ENCODE measurements at places on chromosomes 5 and 9.
A peak's percentile ranks its signal among the peaks of the same experiment; 100 is the strongest.

DNA sequence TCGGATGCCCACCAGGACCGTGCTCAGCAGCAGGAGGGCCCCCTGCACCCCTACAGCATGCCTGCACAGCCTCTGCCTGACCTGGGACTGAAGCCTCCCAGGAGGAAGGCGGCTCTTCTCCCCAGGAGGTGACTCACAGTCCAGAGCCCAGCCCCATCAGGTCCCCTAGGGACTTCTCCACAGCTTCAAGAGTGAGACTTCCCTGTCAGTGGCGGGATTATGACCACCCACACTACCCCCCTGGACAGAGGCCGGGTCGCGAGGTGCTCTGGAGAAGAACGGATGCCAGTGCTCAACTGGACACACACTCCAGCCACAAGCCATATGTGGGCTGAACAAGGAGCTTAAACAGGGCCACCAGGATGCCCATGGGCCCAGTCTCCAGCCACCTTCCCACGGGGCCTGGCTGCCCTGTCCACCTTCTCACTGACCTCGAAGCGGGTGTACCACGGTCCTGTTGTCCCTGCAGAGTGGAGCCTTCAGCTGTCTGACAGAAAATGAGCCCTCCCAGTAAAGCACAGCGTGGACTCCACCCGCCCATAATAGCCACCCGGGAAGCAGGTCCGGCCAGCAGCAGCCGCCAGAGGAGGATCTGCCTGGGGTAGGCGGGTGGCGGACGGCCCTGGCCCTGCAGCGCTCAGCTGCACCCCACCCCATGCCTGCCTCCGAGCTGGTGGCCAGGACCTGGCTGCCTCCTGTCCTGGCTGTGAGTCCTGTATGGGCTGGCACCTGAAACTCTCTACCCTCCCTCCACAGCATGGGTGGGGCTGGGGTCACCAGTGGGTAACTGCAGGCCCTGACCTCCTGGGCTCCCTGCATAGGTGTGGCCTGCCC, 54.7 kb downstream of the SEMA4D start:
- DNase-seq, result no peak

DNA sequence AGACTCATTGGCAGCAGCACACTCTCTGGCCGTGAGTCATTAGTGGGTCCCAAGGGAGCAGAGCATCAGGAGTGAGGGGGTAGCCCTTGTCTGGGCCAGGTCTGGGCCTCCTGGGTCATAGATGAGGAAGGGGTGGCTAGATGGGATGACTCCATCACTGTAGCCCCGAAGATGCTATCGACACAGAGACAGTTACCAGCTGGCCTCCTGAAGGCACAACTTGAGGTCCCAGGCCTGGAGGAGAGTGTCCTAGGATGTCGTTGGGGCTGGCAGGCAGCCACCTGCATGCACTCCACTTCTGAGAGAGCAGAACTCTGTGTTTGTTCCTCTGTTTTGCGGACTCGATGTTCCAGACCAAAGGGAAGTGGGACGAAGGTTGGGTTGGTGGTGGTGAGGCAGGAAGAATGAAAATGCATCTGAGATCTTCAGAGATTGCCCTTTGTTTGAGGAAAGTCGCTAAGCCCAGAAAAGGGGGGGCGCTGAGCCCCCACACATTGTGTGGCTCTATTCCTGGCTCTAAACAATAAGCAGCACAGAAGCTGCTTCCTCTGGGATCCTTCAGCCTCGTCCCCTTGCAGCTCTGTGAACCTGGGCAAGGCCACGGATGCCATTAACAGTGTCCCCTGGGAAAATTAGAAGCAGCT, 4.7 kb downstream of the BTNL9 start:
- DNase-seq, result no peak

- no peak for DNase-seq
Measured at GRCh38 chr5:40734986-40735385, 20.8 kb downstream of the TTC33 start.

DNA sequence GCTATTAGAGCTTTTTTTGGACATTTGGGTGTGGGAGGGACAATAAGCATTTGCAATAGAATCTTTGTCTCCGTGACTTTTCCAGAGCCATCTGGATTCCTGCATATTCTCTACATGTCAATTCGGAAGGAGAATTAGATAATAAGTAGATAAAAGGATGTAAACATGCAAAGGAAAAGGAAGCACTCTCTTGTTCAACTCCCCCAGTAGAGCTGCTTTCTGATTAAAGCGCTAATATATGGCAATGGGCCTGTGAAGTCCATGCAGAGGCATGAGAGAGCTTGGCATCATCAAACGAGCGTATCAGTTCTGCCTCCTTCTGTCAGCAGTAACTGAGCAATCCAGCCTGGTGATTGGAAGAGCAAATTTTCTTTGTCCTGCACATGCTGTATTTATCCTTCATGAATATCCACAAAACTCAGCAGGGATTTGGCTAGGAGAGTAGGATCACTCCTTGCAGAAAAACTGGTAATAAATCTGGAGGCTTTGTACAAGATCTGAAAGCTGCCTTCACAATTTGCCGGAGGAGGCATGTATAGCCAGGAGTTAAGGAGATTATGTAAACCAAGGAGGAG, 1752.9 kb downstream of the MAT2B start:
- DNase-seq, result no peak

DNA sequence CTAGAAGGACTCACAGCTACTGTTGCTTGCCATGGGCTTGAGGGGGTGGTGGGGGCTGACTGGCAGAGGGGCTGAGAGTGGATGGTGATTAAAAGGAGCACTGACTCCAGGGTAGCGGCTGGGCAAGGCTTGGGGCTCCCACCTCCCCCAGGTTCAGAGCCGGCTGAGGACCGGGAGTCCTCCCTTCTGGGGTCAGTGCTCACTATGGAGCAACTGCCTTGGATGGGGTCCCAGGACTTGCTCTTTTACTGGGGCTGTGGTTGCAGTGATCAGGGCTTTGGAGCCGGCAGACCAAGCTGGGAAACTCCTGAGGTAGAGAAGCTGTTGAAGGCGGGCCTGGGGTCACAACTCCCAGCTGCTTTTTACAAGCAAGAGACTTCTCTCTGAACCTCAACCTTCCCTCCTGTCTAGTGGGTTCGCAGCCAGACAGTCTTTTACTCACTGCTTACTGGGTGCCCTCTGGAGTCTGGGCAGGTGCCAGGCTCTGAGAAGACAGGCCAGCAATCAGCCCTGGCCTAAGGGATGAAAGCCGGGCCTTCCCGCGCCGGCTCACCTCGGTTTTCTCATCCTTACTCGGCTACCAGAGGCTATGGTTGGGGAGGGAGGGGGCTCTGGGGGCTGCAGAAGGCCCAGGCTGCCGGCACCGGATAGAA, 795 bp upstream of the ASS1 start:
- DNase-seq, result no peak

GRCh38 chr9:125674981-125675973, 31.7 kb downstream of the MAPKAP1 start:
- DNase-seq, result no peak

DNA sequence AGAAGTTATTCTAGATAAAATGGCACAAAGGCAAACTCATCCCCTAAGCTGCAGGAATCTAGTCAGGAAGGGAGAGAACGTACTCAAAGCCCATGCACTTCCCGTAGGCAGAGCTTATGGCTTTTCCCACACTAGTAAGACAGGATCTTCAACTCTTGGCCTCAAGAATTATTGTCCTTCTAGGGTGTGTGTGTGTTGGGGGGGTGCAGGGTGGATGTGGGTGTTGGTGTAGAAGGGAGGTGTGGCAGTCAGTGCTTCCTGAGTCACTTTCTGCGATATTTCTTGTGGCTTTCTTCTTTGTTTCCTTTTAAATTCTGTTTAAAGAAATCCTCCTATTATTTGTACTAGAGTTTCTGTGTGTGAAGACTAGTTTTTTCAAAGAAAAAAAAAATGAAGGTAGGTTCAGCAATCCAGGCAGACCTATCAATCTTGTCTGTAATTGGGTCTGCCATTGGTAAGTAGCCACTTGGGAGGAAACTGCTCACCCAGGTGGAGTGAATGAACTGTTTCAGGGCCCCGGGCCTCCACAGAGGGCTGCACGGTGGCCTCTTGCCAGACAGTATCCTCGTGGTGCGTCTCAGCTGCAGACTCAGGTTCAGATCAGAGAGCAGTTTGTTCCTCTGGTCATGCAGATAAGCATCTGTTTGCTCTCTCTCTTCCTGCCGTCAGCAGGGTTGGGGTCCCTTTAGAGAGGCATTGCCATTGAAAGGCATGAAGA, 131.9 kb downstream of the NPR3 start:
- no peak for DNase-seq

- DNase-seq, result no peak
Measured at GRCh38 chr5:138955013-138955660, 80.0 kb upstream of the LRRTM2 start.

GRCh38 chr9:71638627-71639026, 129.7 kb downstream of the CEMIP2 start:
- DNase-seq, result no peak

- DNase-seq, result no peak
Measured at GRCh38 chr5:158463188-158463587, 604.2 kb upstream of the CLINT1 start.

DNA sequence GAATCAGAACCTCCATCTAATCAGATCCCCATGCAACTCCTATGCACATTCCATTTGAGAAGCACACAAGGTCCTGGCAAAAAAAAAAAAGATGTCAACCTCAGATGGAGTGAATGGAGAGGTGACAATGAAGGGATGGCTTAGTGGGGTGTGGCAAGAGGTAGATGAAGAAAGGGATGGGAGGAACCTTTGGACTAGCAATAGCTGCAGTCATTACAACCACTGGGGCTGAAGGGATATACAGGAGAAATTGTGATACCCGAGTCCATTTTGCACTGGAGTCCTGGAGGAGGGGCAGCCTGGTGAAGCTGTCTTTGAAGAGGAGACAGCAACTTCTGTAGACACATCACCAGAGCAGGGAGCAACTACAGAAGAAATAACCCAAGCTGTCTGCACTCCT, 219.6 kb downstream of the ENC1 start:
- DNase-seq, result no peak

GRCh38 chr5:58499941-58500340, 8.7 kb downstream of the GAPT start:
- no peak for DNase-seq

- no peak for DNase-seq
Measured at GRCh38 chr5:53944981-53945380, 365.4 kb downstream of the ARL15 start.

DNA sequence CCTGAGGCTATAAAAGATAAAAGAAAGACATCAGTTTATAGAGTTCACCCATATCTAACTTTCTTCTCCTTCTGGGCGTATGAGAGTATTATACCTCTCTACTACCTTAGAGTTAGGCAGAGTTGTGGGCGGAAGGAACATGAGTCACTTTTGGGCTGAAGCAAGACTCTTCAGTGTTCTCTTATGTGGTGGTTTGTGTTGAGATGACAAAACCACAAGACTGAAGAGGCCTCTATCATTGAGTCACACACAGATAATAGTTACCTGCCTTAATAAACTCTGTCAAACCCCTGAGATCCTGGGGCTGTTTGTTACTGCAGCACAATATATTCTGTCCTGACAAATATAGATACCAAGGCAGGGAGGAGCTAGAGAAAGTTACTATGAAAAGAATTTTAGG, 184.2 kb downstream of the EFNA5 start:
- DNase-seq, result no peak

GRCh38 chr5:87190687-87191086, 77.0 kb upstream of the RASA1 start:
- no peak for DNase-seq

DNA sequence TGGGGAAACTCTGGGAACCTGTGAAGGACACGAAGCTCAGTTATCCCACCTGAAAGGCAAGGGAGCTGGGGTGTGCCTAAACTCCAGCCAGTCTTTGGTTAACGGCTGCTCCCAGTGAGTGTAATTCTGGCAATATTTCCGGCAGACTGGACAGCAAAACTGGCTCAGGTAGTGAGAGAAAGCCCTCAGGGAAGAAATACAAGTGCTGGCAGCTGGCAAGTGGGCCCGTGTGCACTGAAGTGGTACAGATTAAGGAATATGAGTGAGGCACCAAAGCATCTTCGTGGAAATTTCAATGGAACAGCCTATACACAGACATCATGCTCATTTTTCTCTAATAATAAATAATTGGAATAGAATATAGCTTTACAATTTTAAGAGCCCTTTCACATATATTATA, 56.2 kb downstream of the ABHD17B start:
- no peak for DNase-seq

GRCh38 chr9:132742821-132743311, 72.6 kb downstream of the GTF3C4 start:
- DNase-seq, result peak; percentile 47

- DNase-seq, result no peak
Measured at GRCh38 chr5:73638344-73639095, 12.5 kb downstream of the ARHGEF28 start.

GRCh38 chr9:31702957-31703356, 681.5 kb upstream of the ACO1 start:
- DNase-seq, result no peak

DNA sequence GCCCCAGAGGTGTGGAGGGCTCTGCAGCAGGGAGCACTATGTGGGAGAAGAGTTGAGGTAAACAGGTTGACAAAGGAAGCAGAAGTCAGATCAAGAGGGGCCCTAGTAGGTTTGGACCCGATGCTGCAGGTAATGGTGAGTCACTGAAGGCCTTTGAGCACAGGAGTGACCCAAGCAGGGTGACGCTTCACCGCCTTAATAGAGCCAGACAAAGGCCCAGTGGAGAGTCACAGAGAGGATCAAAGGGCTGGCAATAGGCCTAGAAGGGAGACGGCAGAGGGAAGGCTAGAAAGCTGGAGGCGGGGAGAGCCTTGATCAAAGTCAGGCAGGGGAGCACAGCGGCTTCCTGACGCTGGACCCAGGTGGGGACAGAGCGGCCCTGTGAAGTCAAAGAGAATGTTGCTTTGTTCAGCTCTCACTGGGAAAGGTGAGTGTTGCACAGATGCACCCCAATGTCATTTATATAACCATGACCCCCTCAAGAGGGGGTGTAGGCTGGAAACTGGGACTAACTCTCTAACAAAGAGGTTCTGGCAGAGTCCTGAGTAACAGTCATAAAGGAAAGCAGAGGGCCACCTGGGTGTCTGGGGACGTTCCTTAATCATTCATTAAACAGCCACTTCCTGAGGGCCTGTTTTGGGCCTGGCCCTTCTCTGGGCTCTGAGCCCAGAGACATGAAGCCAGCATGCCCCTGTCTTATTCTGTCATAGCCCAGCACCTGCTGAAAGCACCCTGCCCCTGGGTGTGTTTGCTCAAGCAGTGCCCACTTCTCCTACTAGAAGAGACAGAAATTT, 9.8 kb upstream of the CPLX2 start:
- no peak for DNase-seq

DNA sequence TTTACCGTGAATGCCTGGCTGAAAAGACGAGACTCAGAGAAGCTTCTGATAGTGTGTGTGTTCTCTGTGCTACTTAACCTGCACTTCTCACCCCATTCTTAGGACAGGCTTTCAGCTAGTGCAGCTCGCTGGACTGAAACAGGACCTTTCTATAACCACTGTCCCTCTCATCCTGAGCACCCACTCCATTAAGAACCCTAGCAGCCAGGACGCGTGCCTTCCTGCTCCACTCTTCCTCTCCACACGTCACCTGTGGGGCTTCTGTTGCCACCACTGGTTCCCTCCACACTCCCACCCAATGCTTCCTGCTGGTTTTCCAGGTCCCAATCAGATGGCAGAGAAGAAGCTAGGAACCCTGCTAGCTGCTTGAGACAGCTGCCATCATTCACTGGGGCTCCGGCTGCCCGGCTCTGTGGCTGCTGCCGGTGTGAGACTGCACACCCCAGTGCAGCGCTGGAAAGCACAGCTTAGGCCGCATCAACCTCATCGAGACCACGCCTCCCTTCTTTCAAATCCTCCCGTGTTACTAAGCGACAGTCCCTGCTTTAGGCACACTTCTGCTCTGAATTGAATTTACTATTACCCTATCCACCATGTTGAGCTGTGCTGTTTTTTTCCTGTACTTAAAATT, 44.0 kb downstream of the RNF130 start:
- no peak for DNase-seq

All from activated CD8-positive, alpha-beta memory T cell treated with anti-CD3 and anti-CD28 coated beads, Interleukin-2, amount 50 U/mL, for 48 hours (primary cell).